T-helper 9 cell (primary cell): ENCODE measurements at places on chromosomes 13 and 19.

DNA sequence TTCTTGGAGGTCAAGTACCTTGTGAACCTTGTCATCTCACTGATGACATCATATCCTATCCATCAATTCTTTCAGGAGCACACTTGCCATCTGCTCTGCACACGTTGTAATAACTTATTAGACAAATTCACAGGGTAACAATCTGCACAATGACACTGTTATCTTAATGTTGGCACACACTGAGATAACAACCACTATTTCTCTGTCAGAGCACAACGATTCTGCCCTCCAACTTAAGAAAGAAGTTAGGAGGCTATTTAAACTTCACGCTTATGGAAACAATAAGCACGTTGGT lies 351.3 kb downstream of the DACH1 start:
- DNase-seq = no peak

DNA sequence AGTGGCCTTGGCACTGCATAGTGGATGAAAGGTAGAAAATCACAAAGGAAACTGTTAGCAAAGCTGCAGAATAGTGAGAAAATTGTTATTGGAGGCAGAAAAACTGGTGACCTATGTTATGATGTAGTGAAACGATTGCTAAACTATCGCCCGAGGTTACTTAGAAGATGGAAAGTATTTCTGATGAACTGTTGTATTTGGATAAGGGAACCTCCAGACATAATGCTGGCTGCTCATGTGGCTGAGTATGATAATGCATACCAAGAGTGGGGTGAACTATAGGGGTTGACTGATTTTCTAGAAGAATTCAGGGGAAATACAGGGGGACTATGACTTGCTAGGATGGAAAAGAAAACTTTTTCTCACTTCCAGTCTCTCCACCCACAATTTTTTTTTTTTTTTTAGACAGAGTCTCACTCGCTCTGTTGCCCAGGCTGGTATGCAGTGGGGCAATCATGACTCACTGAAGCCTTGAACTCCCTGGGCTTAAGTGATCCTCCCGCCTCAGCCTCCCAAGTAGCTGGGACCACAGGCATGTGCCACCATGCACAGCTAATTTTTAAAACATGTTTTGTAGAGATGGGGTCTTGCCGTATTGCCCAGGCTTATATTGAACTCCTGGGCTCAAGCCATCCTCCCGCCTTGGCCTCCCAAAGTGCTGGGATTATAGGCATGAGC lies 4.4 kb upstream of the EID2 start:
- no peak for DNase-seq

- no peak for DNase-seq
These were observed 202.7 kb downstream of the UQCRFS1 start for GRCh38 chr19:29010276-29010675.

DNA sequence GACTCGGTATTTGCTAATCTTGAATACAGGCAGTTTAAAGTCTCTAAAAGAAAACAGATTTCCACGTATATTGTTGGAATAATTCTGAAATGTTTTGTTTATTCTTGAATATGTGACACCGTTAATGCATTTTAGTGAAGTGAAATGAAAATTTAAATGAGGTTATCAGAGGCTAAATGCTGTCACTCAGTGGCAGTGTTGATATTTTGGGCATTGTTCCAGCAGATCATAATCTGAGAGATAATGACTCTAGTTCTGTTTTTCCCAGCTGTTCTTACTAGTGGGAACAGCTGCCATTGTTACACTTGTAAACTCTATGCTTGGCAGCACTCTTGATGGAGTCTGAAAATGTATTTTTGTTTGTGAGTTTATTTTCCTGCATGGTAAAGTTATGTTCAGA lies 365.6 kb upstream of the SLC10A2 start:
- no peak for DNase-seq

DNA sequence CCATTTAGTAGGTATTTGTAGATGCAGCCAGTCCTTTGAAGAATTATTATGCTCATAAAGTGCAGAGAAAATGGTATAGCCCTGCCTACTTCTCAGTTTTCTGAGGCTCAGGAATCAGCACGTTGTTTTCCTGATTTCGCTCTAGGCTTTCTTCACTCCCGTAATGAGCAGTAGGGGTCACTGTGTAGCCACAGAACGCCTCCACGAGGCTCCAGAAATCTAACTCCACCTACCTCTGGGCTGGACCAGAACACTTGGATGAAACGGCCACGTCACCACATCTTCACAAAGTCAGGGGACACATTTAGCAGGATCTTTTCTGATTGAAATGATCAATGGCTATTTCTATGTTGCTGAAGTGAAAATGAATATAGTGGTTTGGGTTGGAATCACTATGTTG lies 49.8 kb upstream of the GTF3A start:
- peak; percentile 33 for DNase-seq

DNA sequence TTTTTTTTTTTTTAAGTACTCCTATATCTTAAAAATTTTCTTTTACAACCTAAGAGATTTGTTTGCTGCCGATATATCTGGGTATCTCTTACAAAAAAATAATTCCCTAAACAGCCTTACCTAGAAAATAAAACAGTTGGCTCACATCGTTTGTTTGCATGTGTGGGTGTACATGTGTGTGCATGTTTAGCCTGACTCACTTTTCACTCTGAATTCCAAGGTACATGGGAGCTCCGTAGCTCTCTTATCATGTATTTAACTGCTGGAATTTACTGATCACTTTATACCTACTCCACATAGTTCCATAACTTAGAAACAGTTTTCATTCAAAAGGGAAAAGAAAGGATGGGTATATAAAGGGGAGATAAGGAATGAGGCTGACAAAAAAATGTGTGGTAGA lies 616.5 kb downstream of the GPC6 start:
- no peak for DNase-seq

DNA sequence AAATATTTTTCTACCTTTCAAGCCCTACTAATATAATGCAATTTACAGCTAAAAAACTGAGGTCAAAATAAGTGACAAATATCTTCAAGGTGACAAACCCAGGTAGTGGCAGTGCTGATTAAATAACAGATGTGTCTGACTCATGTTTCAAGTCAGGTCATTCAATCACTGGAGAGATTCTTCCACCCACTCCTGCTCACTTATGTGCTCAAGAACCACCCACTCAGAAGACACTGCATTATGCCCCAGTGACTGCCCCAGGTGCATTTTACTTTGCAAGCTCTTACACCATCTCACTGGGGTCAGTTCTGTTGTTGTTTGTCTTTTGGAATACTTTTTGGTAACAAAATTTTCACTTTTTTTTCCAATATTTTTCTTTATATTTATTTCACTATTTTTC lies 2.2 kb downstream of the ZNF100 start:
- DNase-seq = no peak

- no peak for DNase-seq
These were observed 380.6 kb downstream of the LIG4 start for GRCh38 chr13:107834717-107835116.

- no peak for DNase-seq
These were observed 624.4 kb upstream of the KLHL1 start for GRCh38 chr13:70732611-70733010.

DNA sequence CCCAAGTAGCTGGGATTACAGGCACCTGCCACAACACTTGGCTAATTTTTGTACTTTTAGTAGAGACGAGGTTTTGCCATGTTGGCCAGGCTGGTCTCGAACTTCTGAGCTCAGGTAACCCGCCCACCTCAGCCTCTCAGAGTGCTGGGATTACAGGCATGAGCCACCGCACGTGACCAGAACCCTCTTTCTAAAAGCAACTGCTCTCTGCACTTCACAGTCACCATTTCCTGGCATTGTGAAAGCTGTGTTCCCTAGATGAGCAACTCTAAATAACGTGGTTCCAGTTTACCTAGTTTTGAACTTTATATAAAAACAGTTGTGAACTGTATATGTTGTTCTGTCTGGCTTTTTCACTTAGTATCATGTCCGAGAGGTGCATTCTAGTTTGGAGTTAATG lies 152.9 kb downstream of the SIPA1L3 start:
- DNase-seq = no peak

DNA sequence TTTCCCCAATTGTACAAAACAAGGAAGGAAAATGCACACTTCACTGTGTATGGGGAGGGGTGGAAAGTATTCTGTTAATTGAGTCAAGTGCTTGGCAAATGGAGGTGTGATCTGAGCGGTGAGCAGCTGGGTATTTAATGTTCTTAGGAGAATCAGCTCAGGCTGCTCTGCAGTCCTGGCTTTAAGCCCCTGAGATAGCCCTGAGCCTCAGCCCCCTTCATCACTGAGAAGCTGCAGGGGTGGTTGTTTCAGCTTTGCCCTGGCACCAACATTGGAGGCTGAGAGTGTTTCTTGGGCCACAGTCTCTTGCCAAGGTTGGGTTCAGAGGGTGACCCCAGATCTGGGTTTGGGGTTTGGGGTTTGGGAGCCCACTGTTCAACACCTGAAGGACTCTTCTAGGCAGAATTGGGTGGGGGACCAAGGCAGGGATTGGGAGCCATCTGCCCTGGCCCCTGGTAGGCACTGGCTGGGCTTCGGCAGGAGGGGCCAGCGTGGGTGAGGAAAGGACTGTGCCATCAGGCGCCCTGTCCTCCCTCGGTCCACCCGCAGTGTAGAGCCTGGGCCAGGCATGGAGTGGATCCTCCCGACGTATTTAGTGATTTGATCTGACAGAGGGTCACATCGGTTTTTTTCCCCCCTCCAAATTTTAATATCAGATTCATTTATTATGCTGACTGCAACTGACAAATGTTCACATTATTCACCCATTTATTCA lies 66.7 kb upstream of the ZNF536 start:
- DNase-seq = no peak

DNA sequence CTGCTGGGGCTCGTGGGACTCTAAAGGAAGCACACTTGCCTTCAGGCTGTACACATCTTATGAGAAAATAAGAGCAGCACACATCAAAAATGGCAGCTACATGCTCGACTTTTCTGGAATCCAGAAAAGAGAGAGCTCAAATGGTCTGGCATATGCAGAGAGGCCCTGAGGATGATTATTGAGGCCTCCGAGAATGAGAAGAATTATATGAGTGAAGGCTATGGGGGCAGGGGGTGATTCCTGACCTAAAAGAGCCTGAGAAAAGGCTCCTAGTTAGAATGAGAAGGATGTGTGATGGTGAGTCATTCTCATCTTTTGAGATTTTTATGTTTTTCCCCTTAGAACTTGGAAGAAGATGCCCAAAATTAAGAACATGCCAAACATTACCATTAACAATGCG lies 97.1 kb downstream of the HSPH1 start:
- no peak for DNase-seq

GRCh38 chr13:49759503-49759902 lies 33.0 kb downstream of the KPNA3 start:
- DNase-seq = no peak

DNA sequence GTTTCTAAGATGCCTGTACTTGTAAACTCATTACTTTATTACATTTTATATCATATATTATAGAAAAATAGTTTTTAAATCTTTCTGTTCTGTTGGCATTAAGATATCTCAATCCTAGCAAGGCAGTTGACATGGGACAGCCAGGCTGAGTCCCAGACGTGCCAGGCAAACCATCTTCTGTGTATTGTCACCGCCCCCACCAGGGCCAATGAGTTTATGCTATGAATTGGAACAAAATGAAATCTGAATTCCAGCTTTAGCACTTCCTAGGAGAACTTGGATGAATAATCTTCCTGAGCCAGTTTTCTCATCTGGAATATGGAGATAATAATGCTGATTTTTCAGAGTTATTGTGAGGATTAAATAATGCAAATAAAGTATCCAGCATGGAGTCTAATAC lies 79.9 kb upstream of the GSX1 start:
- DNase-seq = no peak

- DNase-seq = no peak
These were observed 69.5 kb downstream of the TNFRSF19 start for GRCh38 chr13:23639674-23640073.

- DNase-seq = no peak
These were observed 5.4 kb upstream of the LRFN1 start for GRCh38 chr19:39325778-39326665.

- DNase-seq = no peak
These were observed 35.6 kb downstream of the NDFIP2 start for GRCh38 chr13:79516595-79516994.

DNA sequence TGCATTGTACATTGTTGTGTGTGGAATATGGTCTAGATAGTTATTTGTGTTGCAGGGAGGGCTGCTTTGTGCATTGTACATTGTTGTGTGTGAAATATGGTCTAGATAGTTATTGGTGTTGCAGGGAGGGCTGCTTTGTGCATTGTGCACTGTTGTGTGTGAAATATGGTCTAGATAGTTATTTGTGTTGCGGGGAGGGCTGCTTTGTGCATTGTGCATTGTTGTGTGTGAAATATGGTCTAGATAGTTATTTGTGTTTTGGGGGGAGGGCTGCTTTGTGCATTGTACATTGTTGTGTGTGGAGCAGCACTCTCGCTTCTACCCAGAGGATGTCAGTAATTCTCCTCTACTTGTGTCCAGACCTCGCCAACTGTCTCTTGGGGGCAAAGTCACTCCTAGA lies 36.3 kb upstream of the ZNF835 start:
- no peak for DNase-seq

- DNase-seq = no peak
These were observed 29.5 kb upstream of the KBTBD6 start for GRCh38 chr13:41162151-41162550.

DNA sequence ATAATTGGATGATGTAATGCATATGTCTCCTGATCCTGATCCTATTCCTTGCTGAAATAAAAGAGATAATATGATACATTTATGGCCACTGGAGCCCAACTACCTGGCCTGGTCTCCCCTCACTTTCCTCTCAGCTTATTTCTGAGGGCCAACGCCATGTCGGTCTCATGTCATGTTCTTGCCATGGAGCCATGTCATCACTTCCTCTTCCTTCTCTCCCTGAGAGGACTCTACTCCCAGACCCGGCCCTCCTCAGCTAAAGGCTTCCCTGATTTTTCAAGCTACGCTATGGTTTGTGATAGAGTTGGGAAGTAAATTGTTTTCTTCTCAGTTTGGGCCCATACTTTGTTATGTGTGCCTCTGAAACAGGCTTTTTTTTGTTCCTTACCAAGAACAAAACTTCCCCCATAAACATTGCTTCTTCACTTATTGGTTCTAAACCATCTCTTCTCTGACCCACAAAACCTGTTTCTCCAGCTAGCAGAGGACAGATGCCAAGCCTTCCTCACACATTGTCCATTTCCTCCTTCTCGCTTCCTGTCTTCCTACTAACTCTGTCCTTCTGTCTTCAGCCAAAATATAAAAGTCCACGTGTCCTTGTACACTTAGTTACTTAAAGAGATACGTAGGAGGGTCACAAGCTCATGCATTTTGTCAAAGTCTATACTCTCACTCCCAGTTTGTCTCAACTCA lies 319.9 kb upstream of the DACH1 start:
- DNase-seq = no peak

GRCh38 chr13:105365021-105365550 lies 1170.4 kb downstream of the EFNB2 start:
- DNase-seq = no peak
